ENCODE measurements at places on chromosomes 1 and 21. TPM values are rescaled to one million over a fixed set of nuclear protein-coding genes. Genes with fewer than 3 reads are reported as not detected.

KIF26B gene
- total RNA-seq: not detected

UMODL1 gene
- not detected for total RNA-seq

TLR5 gene
- 0.09 TPM for total RNA-seq

OVAAL gene
- not detected for total RNA-seq

FAM78B gene
- 0.15 TPM for total RNA-seq

AMY2B gene
- total RNA-seq: 8.0 TPM

FNDC10 gene
- 3.1 TPM for total RNA-seq

ZNF593OS gene
- not detected for total RNA-seq

DONSON gene
- total RNA-seq: 46.3 TPM

PIK3C2B gene
- total RNA-seq: 26.0 TPM

OR2L5 gene
- total RNA-seq: not detected

AMPD1 gene
- total RNA-seq: not detected

CGN gene
- 0.37 TPM for total RNA-seq

LENEP gene
- total RNA-seq: 0.91 TPM

CHAF1B gene
- 28.9 TPM for total RNA-seq

CR1L gene
- not detected for total RNA-seq

PROX1 gene
- not detected for total RNA-seq

IL12RB2 gene
- 54.0 TPM for total RNA-seq

RPTN gene
- not detected for total RNA-seq

FMOD gene
- total RNA-seq: not detected

GJA5 gene
- total RNA-seq: not detected

CACHD1 gene
- total RNA-seq: 0.07 TPM

LRRC38 gene
- not detected for total RNA-seq

AGMAT gene
- 8.0 TPM for total RNA-seq

ILDR2 gene
- total RNA-seq: 7.9 TPM

All from activated CD8-positive, alpha-beta memory T cell treated with anti-CD3 and anti-CD28 coated beads, Interleukin-2, amount 10 ng/mL, durations not matched to agents 7 days and 5 days (primary cell).